ENCODE measurements at places on chromosomes 5 and 9.

GRCh38 chr9:76608575-76609273, 149.7 kb downstream of the GCNT1 start:
- no peak for DNase-seq

- DNase-seq: peak; percentile 83
Measured at GRCh38 chr5:10632110-10632761, 68.4 kb downstream of the ANKRD33B start.

DNA sequence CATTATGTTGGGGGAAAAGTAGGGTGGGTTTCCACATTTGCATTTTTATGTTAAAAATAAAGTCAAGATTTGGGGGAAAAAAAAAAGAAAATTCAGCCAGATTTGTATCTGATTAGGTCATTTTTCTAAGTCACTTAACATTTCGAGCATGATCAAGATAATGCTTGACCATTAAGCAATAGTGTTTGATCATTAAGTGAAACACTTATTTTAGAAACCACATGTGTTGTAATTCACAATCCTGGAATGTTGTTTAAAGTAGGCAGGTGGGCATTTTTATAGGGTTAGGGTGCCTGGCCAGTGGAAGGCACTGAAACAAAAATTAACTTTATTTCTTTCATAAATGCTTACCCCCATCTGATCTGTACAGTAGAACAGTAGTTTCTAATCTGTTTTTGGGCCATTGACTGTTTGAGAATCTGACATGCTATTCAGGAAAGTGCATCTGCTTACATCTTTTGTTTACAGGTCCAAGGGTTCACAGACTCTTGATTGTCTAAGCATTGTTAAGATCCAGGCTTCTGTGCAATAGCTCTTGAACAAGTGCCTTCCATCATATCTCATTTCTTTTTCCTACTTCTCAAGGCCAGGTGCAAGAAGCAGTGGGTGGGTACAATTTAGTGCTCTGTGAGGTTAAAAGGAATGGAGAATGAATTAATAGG, 9.1 kb downstream of the ZCCHC9 start:
- DNase-seq: no peak

DNA sequence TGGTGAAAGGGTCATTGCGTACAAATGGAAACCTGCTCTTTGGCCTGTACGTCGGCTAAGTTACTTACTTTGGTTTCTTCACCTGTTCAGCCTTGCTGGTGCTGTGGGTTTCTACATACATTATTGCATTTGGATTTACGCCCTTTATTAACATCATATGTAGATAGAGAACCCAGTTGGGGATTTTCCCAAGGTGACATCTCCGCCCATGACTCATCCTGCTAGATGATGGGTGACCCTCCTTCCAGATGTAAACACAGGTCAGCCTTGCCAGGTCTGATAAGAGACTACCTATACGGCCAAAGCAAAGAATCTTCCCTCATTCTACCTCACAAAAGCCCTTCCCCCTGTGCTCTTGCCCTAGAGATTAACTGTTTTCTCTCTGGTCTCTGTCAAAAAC, 360.9 kb downstream of the KDM4C start:
- DNase-seq: no peak

DNA sequence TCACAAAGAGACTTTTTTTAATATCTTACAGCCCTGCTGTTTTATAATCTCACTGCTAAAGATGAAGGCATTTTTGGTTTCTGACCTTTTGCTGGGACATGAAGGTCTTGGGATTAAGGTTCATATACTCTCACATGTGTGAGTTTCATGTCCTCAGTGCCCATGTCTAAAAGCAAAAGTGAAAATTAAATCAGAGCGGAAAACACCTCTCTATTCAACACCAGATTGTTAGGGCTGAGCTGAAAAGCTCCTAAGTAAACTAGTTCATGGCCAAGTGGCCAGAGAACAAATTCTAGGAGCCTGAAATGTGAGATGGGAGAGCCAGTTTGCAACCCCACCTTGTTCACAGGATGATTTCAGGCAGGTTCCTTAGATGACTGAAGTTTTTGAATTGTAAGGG, 110.9 kb downstream of the GRIA1 start:
- peak; percentile 23 for DNase-seq

GRCh38 chr9:33851301-33851700, 34.3 kb downstream of the UBE2R2 start:
- DNase-seq: no peak

GRCh38 chr5:160260006-160260775, 30.9 kb downstream of the FABP6 start:
- no peak for DNase-seq

GRCh38 chr5:138686668-138687067, 66.6 kb upstream of the CTNNA1 start:
- DNase-seq: no peak

- no peak for DNase-seq
Measured at GRCh38 chr5:124302533-124302932, 443.9 kb downstream of the ZNF608 start.

GRCh38 chr9:98657897-98658296, 50.8 kb downstream of the GABBR2 start:
- DNase-seq: no peak

DNA sequence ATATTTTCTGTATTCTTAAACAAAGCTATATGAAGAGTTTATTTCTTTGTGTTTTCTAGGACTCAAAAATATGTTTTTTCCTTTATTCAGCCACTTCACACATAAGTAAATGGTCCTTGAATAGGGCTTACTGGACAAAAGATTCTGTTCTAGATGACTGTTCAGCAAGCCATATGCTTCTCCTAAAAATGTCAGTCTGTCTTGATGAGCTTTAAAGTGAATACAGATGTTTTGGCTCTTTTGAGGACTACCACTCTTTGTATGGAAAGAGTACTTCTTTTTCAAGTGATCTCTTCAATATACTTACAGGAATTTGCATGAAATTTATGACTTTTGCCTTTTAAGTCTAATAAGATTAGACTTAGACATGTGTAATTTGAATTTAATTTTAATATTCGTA, 8.4 kb downstream of the NDUFS4 start:
- no peak for DNase-seq

GRCh38 chr5:157290981-157291711, 25.2 kb downstream of the CYFIP2 start:
- DNase-seq: peak; percentile 51

DNA sequence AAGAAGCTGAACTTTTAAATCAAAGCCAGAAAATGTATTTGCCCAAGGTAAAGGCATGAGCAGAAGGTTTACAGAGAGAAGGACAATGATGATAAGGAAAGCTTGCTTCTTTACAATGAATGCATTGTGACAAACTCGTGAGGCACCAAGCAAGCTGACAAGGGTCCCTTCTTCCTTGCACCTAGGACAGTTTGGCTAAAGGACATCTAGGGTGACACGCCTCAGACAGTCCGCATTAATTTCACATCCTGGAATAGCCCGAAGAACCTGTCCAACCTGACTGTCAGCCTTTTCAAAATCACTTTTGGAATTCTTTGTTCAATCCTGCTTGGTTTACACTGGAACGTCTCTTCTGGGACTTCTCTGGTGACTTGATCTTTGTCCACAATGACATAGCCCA, 146.4 kb upstream of the MAP3K1 start:
- DNase-seq: no peak

- DNase-seq: peak; percentile 53
Measured at GRCh38 chr5:32276173-32276853, 36.4 kb downstream of the MTMR12 start.

DNA sequence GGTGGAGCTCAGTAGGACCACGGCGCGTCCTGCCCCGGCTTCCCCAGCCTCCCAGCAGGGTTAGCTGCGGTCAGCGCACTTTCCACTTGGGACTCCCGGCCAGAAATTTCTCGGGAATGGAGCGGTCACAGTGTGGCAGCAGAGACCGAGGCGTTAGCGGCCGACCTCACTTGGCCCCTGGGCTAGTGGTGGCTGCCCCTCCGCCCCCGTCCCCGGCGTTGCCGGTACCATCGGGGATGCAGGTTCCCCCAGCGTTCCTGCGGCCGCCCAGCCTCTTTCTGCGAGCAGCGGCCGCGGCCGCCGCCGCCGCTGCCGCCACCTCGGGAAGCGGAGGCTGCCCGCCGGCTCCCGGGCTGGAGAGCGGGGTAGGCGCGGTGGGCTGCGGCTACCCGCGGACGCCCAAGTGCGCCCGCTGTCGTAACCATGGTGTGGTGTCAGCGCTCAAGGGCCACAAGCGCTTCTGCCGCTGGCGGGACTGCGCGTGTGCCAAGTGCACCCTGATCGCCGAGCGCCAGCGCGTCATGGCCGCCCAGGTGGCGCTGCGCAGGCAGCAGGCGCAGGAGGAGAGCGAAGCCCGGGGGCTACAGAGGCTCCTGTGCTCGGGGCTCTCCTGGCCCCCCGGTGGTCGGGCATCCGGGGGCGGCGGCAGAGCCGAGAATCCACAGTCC, 460 bp downstream of the DMRTA1 start:
- DNase-seq: peak; percentile 15

GRCh38 chr5:143596824-143597223, 193.3 kb upstream of the NR3C1 start:
- no peak for DNase-seq

DNA sequence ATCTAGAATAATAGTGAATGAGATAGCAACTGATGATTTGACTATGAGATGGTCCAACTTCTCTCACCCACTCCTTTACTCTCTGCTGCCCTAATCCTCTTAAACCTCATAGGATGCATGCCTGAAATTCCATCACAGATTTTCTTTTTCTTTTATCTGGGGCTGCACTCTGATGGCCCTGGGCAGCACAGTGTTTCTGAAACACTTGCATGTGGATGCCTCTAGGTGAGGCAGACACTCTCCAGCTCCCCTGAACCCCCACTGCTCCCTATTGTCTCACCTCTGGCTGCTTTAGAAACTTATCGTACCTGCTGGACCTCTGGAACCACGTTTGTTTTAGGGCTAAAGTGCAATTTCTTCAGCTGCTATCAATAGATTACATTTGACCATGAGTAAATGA, 67.5 kb downstream of the HTR4 start:
- no peak for DNase-seq

GRCh38 chr9:107875571-107875980, 386.0 kb upstream of the KLF4 start:
- no peak for DNase-seq

DNA sequence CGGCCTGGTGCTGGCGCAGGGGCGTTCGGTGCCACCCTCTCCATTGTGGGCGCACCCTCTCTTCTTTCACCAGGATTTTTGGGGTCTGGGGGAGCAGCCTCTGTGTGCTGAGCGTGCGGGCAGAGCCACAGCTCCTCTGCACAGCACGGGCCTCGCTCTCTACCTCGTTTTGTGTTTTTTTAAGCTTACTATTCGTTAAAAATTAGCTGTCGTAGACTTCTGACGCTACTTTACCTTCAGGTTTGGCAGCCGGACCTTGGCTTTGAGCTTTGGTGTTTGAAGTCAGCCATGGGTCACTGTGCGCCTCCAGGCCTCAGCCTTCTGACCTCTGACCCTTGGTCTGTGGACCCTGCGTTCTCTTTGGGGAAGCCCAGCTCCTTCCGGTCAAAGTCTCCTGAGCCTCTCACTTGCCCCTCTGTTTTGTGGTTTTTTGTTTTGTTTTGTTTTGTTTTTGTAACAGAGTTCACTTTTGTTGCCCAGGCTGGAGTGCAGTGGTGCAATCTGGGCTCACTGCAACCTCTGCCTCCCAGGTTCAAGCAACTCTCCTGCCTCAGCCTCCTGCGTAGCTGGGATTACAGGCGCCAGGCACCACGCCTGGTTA, 88.2 kb upstream of the CACNA1B start:
- no peak for DNase-seq

GRCh38 chr9:123654994-123655637, 274.8 kb downstream of the DENND1A start:
- DNase-seq: no peak

- DNase-seq: no peak
Measured at GRCh38 chr5:100708645-100709171, 173.5 kb downstream of the FAM174A start.

DNA sequence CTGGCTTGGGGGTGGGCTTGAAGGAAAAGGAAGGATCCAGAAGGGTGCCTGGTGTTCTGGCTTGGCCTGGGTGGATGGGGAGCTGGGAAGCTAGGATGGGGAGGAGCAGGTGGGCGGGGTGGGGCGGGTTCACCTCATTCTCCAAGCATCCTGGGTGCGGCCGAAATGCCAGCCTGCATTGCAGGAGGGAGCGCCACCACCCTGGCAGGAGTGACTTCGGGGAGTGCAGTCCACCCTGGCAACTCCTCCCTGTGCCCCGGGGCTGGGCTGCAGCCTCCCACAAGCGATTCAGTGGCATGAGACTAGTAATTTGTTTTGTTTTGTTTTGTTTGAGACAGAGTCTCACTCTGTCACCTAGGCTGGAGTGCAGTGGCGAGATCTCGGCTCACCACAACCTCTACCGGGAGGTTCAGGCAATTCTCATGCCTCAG, 5.5 kb downstream of the TTC16 start:
- no peak for DNase-seq

DNA sequence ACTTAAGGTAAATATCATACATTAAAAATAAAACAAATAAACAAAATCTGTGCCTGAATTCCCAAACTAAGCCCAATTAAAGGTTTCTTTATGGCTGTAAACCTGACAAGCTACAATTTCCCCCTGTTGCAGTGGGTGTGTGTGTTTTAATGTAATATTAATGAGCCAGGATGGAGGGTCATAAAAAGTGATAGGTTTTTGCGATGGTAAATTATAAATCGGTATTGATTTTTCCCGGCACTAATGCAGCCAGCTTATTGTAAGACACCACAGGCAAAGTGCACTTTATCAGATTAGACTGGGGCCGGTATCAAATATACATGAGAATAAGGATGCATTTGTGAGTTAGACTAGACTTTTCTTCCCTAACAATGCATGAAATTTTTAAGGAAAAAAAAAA, 120.4 kb downstream of the EBF1 start:
- DNase-seq: no peak

DNA sequence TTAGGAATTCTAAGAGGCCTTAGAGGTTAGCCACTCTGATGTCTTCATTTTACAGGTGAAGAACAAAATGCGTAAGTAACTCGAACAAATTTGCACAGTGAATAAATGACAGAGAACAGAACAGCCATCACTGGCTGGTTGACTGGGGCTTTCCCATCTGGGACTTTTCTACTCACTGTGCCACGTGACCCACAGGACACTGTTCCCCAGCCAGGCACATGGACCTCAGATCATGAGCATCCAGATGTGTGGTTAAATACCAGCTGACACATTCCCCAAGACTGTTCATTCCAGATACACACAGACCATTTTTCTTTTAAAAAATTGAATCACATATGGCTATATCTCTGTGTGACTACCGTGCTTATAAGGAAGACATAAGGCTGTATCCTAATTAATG, 25.8 kb upstream of the MED10 start:
- DNase-seq: peak; percentile 33

DNA sequence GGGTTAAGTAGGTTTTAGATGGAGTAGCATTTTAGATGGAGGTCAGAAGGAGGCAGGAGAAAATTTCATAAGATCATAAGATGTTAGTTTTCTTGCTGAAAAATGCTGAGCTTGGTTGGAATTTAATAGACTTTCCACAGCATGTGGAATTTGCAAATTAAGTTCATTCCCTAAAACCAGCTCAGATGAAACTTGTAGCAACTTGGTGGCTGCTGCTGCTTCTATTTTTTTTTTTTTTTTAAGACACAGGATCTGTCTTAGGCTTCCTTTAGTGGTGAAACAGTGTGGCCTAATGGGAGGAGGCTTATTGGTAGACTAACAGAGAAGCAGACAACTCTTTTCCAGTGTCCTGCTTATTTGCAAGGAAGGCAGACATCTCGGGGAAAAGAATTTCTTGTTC, 154.5 kb downstream of the AOPEP start:
- no peak for DNase-seq

- DNase-seq: no peak
Measured at GRCh38 chr5:40416588-40416987, 263.1 kb upstream of the PTGER4 start.

Data from GM10248 (cell line).